ENCODE measurements at places on chromosomes 11 and 22. TPM values are rescaled to one million over a fixed set of nuclear protein-coding genes. Genes with fewer than 3 reads are reported as not detected.

DNA sequence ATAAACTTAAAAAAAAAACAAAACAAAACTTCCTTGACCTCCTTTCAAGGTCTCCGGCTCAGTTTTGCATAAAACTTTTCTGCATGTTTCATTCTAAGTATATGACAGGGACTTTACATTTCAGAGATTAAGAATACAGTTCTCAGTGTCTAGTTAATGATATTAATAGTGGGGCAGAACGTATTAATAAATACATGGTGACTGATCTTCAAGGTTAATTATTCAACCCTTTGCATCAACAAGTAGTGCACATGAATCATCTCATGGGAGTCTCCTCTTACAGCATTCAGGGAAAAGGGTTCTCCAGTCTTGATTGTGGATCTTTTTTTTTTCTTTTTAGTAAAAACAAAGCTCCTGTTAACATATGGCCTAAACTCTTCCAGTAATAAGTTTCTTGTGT is 146.8 kb downstream of the KIRREL3 start:
- DNase-seq = no peak

- DNase-seq = no peak
Observed at GRCh38 chr11:90364527-90364926, 141.7 kb upstream of the CHORDC1 start.

- no peak for DNase-seq
Observed at GRCh38 chr11:60987577-60988277, 16.2 kb downstream of the CD6 start.

Gene OR2D2
- total RNA-seq = not detected

DNA sequence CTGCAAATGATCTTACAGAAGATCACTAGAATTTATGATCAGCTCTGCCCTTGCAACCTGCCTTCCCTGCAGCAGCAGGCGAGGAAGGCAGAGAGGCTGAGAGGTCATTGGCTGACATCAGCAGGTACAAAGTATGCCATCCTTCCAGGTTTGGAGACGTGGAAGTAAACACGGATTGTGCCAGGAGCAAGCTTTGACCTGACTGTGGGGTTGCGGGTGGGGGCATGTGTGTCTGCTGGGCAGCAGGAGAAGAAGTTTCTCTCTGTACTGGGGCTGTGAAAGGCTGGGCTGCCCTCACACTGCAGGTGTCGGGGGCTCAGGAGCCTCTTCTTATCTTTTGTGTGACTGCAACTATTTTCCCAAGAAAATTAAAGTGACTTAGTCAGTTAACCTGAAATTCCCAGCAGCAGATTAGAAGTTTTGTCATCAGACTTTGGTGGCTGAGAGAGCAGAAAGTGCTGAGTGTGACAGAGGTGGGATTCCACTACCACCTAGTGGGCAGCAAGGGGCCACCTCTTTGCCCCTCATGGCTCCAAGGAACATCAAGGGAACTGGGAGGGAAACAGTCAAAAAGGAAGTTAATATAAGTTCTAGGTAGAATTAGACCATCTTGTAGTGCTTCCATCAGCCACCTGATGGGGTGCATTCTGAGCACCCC is 565.9 kb downstream of the ETS1 start:
- DNase-seq = no peak

GRCh38 chr11:112670806-112671570 is 290.2 kb upstream of the NCAM1 start:
- DNase-seq = no peak

DNA sequence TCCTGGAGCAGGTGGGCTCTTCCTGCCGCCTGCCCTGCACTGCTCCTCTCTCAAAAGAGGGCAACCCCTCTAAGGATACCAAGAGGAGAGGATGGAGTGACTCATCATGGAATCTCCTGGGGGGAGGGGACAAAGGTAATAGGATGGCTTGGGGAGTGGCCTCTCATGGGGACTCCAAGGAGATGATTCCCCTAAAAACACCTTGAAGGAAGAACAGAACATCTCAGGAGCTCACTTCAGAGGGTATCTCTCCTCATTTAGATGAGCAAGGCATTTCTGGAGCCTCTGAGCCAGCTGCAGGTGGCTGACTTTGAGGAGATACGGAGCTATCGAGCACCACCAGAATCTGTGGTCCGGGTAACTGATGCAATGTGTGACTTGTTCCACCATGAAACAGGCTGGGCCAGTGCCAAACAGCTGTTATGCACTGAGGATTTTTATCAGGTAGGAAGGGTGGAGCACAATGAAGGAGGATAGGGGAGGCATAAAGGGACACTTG is 40.2 kb downstream of the RRP8 start:
- no peak for DNase-seq

- DNase-seq = no peak
Observed at GRCh38 chr11:65210361-65210731, 28.6 kb downstream of the CAPN1 start.

Gene GAS2
- total RNA-seq = 10.0 TPM

GRCh38 chr11:11022125-11022730 is 164.4 kb upstream of the ZBED5 start:
- DNase-seq = no peak

- DNase-seq = no peak
Observed at GRCh38 chr11:10655227-10655626, 38.3 kb downstream of the IRAG1 start.

- no peak for DNase-seq
Observed at GRCh38 chr11:99584830-99585229, 564.1 kb downstream of the CNTN5 start.

Gene PLAAT4
- 36.1 TPM for total RNA-seq

- no peak for DNase-seq
Observed at GRCh38 chr11:109769858-109770257, 323.3 kb upstream of the ZC3H12C start.

Gene BACE1
- total RNA-seq = 10.7 TPM

- no peak for DNase-seq
Observed at GRCh38 chr11:3783611-3784010, 13.7 kb downstream of the NUP98 start.

DNA sequence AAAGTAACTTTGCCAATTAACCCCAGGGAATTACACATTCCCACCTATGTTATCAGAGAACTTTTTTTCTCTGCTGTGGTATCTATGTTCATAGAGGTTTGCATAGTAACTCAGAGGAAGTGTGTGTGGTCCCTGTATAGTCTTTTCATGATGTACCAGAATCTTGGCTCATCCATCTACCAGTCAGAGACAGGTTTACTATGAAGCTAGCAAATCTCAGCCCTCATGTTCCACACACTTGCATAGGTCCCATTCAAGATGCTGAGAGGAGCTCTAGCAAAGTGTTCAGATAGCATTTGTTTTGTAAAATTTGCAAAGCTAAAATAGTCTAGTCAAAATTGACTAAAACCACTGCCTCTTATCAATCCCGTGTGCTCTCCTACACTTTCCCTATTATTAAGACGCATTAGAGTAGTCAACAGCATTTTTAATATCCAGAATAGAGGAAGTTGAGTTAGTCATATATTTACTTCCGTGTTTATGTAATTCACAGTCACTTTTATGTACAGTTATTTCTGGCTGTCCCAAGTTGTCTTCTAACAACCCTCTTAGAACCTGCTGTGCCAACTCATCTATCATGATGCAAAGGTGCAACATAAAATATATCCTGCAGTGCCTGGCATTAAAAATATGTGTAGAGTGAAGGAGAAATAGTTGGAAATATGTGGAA is 184.2 kb downstream of the FAM76B start:
- DNase-seq = no peak

- no peak for DNase-seq
Observed at GRCh38 chr11:99884750-99885149, 802.3 kb upstream of the ARHGAP42 start.

Gene CNGA4
- not detected for total RNA-seq

Data from Right ventricle myocardium inferior (tissue), 1 donor.